ENCODE measurements at places on chromosomes 13 and 19.

GRCh38 chr19:17490411-17490810 is 20.1 kb downstream of the SLC27A1 start:
- DNase-seq = no peak

DNA sequence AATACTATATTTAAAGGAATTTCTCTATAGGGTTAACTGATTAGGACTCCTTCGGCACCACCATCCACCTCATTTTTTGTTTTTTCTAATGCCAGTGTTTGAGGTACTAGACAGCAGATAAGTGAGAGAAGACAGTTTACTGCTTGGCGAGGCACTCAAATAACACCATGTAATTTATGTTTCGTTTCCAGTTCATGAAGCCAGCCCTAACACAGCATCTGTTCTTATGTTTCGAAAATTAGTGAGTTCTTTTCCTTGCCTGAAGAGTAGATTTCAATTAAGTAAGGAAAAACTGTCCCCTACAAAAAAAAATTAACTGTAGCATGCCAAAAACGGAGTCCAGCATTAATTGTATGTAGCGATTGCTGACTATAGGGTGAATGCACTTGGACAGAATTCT is 409.1 kb downstream of the TBC1D4 start:
- no peak for DNase-seq

DNA sequence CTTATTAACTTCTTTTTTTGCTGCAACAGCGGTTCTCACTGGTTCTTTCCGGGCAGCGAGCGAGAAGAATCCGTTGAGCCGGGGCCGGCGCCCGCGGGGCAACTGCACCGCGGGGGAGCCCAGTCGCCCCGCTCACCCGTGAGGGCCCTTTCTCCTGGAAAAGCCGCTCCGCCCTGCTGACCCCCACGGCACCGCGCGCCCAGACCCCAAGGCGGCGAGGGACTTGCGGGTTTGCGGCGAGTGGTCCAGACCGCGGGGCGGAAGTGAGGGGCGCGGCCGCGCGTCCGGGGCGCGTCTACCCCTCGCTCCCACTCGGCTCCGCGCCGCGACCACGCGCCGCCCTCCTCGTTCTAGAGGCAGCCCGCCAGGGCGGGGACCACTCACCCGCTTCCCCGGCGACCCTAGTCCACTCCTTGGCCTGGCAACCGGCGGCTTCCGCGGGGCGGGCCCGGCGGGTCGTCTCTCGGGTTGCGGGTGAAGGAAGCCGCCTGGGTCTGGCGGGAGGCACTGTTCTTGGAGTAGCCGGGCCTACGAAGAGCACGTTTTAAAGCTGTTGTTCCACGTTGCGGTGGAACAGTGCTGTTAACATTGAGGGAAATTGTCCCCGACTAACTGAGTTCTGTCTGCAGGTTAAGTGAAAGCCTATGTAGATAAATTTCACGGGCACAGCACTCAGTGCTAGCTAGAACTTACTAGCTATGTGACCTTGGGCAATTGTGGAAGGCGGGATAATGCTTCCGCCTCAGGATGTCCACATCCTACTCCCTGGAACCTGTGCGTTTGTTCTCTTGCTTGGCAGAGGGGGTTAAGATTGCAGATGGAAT is at the start of gene NEK3:
Gene NEK3 (minus strand): TSS at position 439 of the 824 bp plus-strand sequence. CDS start 3,406 bp downstream, outside the sequence.
- peak; percentile 61 for DNase-seq

DNA sequence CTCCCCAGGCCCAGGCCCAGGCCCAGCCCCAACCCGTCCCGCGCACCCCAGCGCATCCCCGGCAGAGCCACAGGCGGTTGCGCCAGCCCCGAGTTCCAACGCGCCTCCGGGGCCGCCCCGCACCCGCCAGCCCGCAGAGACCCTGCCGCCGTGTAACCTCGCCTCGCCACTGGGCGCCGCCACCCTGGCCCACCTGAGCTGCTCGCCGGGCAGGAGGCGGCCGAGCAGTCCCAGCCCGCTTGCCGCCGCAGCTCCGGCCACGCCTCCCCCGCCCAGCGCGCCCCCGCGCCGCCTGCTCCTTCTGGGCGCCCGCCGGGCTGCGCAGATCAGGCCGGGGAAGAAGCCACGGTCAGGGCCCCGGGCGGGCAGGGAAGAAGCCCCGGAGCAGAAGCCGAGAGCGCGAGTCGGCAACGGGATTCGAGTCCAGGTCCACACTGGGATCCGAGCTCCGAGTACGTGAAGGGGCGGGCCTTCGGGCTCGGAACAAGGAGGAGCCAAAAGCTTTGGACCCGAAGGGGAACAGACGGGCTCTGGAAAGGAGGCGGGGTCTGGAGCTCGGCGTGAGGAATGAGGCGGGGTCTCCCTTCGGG is at the start of gene MBOAT7:
Gene MBOAT7 (minus strand): TSS at position 436 of the 590 bp plus-strand sequence. CDS start 1,072 bp downstream, outside the sequence.
- DNase-seq = no peak

DNA sequence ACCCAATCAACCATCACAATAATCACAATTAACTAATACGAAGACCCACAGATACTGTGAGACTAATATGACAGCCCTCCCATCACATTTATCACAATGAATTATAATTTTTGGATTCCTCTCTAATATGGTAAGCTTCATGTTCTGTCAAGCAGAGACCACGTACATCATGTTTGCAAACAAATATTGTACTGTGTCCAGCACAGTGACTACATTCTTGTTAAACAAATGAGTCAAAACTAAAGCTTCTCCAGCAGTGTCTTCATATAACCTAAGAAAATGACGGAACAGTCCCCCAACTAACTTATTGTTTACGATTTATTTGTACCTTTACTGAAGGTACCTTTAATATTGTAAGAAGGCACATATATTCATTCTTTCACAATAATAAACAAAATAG is 292.6 kb downstream of the ENOX1 start:
- no peak for DNase-seq

DNA sequence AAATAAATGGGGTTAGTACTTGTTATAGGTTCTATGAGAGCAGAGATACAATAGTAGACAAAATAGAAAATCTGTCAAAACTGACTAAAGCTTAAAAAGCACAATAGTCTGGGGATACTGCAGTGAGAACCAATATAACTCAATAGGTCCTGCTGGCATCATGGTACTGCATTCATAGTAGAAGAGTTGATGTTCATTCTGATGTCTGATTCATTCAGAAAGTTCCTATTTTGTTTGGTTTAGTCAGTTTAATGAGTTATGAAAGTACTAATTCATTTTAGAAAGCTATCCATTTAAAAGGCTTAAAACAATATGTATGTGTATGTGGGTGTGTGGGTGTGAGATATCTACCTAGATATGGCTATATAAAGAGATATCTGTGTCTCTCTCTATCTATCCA is 152.8 kb downstream of the LHFPL6 start:
- DNase-seq = no peak

DNA sequence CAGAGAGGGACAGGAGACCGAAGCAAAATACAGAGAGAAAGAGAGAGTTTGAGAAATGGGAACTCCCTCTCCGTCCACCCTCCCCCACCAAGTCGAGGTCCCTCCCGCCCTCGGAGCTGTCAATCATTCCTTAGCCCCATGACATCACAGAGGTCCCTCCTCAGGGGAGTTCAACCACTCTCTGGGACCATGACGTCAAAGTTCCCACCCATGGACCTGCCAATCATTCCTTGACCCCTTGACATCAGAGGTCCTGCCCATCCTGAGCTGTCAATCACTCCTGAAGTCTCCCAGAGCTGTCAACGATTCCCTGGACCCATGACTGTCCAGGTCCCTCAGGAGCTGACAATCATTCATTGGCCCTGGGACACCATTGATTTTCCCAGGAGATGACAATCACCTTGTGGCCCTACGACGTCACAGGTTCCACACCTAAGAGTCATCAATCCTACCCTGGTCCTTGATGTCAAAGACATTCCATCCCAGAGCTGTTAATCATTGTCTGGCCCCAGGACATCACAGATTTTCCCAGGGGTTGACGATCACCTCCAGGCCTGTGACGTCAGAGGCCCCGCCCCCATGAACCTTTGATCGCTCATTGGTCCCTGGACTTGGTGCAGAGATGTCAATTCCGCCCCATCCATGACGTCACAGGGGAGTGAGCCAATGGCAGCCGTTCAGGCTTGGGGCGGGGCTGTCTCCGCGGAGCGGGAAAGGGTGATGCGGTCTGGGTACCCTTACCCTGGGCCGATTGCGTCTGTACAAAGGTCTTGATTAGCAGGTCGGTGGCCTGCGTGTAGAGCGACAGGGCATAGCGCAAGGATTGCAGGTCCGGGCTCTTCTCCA is 61.7 kb downstream of the COLGALT1 start:
- DNase-seq = no peak

DNA sequence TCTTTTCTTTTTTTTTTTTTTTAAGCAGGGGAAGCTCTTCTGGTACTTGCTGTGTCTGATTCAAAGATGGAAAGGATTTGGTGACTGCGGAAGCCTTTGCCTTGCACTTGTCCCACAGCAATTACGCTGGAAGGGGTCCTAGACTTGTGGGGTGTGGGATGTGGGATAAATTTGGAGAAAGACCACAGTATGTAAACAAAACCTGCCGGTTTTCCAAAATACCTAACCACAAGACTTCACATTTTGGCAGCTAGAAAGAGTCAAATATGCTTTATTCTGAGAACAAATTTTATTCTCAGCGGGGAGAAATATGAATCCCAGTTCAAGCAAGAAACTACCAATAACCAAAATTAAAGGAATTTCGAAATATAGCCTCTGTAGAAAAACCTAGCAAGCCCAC is 176.5 kb downstream of the SPRY2 start:
- DNase-seq = no peak

DNA sequence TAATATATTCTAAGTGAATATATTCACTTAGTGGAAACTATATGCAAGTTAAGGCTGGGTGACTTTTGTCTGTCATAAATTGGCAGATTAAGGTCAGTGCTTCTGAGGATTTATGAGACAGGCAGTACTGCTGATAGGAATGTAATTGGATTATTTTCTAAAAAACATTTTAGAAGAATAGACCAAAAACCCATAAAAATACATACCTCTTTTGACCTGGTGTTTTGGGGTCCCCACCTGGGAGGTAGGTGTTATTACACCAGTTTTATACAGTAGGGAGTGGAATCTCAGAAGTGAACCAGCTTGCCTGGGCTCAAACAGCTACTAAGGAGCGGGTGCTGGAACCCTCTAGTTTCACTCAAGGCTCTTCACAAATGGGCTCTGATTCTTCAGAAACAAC is 25.3 kb downstream of the COG3 start:
- DNase-seq = no peak

GRCh38 chr13:49046519-49046918 is 70.8 kb downstream of the FNDC3A start:
- no peak for DNase-seq

DNA sequence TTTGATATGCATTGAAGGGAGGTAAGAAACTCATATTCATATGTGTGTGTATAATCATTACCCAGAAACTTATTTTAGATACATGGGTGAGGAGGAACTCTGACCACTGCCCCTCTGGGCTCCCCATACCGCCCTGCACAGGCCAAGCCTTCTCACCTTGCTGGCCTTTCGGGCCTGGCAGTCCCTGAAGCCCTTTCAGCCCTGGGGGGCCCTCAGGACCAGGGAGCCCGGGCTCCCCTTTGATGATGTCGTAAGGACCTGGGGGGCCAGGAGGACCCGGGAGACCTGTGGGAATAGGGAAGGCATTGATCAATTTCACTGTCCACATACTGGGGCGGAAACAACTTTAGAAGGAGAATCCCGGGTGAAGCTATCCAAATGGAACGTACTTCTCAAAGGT is 142.3 kb downstream of the COL4A1 start:
- no peak for DNase-seq

- DNase-seq = no peak
Measured at GRCh38 chr19:4776436-4777211, 14.9 kb upstream of the FEM1A start.

DNA sequence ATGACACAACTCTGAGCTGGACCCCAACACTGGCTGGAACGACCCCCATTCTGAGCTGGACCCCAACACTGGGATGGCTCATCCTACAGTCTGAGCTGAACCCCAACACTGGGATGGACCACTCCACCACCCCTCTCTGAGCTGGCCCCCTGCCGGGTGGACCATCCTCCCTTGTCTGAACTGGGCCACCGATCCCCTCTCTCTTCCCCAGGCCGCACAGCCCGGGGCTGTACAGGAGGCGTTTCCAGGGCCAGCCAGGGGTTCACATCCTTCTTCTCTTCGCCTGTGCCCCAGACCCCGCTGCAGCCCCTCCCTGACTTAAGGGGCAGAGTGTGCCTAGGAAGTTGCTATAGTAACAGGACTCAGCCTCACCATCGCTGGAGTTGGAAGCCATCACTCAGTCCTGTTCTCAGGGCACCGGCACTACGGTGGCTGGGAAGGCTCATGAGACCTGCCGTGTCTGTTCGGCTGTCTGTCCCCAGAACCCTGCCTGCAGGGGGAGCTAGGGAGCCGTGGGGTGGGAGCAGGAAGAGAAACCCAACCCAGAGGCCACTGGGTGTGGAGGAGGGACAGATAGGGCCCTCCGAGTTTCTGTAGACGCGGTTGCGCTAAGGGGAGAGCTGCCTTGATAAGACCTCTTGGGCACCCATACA is 3.7 kb downstream of the PRKACA start:
- DNase-seq = no peak

All from NCI-H526 treated with DMSO at 0.1 percent for 48 hours (cell line).